ENCODE measurements at places on chromosomes 12 and 14.

DNA sequence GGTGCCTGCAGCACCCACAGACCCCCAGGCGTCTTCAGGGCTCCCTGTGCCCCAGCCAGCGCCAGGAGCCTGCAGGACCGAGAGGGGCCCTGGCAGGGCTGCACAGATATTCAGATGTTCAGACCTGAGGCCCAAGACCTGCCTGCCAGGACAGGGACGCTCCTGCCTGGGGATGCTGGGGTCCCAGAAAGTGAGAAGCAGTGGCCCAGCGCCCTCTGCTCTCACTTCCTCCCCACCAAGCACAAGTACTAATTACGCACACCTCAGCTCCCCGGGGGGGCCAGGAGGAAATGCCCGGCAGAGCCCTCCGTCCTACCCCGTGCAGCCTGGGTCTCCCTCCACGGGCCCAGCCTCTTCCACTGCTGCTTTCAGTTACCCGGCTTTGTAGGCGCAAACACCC lies 28.8 kb upstream of the INF2 start:
- DNase-seq = no peak

DNA sequence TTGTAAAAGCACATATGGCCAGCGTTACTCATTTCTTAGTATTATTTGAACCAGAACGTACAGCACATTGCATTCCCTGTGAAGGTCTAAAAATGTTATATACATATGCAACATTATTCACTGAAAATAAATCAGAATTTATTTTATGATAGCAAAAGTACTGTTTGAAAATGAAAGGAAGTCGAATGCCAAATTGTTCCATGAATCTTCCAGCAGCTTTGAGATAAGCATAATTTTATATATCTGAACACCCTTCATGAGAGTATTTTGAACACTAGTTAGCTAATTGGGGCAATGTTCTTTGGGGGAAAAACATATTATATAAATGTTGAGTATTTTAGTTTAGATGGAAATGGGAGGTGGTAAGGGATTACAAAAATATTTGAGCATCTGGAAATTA lies 300.7 kb upstream of the SYT1 start:
- DNase-seq = no peak

GRCh38 chr12:19544353-19544752 lies 105.1 kb downstream of the AEBP2 start:
- no peak for DNase-seq

GRCh38 chr14:23286902-23287479 lies 1.1 kb upstream of the HOMEZ start:
- DNase-seq = no peak

- no peak for DNase-seq
Observed at GRCh38 chr12:72084880-72085279, 146.2 kb downstream of the TPH2 start.

Measured in left ventricle myocardium inferior (tissue), 1 donor.